T follicular helper cell (primary cell): ENCODE measurements at places on chromosomes 3 and 15.

- DNase-seq, result no peak
Observed at GRCh38 chr15:62165104-62165792, at the start of gene C2CD4B. Gene C2CD4B (minus strand): TSS chr15:62165285. CDS start chr15:62164984, 301 bp downstream.

DNA sequence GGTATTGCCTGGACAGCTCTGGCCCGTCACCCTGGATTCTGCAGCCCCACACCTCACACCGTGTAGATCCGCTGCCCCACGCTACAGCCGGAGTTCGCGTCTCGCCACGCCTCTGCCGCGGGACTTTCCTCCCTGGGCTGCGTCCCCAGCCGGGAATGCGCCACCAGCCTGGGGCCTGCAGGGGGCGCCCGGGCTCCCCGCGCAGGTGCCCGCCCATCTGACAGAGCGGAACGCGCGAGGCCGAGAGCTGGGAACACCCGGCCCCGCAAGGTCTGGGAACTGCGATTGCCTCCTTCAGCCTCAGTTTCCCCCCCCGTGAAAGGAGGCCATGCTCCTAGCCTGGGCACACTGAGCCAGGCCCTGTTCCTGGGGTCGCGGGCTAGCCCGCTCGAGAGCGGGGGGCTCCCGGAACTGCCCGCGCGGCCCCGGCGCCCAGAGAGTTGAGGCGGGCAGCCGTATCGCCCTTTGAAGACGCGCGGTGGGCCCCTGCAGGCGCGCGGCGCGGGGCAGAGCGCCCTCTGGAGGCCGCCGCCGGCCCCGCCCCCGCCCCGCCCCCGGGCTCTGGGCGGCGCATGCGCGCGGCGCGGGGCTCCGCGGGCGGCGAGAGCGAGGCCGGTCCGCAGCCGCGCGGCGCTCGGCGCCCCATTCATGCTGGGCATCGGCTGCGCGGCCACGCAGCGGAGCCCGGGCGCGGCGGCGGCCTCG, at the start of gene PLXNA1:
TSS of gene PLXNA1 (plus strand) at position 645 of the 705 bp plus-strand sequence. CDS start 5,479 bp downstream, outside the sequence.
- DNase-seq, result peak; percentile 83

GRCh38 chr3:113514265-113514769, 639 bp downstream of the SPICE1 start:
- no peak for DNase-seq

- DNase-seq, result no peak
Observed at GRCh38 chr3:60696428-60697125, 554.7 kb downstream of the FHIT start.

DNA sequence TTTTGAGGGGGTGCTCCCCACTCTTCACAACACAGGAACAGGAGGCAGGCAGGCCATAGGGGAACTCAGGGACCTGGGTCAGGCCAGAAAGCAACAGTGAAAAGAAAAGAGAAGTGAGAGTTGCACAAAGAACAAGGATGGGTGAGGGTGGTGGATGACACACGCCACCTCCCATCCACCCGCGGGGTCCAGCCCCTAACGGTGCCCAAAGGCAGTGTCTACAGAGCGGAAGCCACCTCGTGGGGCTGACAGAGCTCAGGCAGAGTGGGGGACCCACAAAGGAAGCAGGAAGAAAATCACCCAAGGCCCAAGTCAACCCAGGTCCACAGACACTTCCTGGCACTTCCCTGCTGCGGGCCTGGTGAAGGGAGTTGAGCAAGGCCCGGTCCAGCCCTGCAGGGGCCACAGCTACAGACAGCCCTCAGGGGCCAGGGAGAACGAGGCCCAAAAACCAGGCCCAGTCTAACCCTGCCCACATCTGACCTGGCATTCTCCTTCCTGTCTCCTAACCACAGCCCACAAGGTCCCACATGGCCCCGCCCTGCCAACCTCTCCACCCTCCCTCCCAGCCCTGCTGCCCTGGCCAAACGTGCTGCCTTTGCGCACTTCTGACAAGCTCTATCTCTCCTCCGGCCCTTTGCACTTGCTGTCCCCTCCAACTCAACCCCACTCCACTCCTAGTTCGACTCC, 5.9 kb downstream of the NUP210 start:
- DNase-seq, result peak; percentile 43

DNA sequence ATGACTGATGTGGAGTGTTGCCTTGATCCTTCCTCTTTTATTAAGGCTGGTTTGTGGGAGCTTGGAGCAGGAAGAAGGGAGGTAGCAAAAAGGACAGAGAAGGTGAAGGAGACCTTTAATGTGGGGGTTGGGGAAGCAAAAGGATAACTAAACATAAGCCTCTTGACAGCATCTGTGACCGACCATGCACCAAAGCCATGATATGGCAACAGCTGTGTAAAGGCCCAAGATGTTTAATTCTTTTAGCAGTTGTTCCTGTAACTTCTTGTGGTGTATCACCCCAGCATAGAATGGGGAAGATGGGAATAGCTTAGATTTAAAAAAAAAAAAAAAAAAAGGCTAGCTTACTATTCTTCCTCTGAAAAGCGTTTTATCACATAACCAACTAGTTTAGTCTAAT, 194.7 kb downstream of the KLHL25 start:
- no peak for DNase-seq

DNA sequence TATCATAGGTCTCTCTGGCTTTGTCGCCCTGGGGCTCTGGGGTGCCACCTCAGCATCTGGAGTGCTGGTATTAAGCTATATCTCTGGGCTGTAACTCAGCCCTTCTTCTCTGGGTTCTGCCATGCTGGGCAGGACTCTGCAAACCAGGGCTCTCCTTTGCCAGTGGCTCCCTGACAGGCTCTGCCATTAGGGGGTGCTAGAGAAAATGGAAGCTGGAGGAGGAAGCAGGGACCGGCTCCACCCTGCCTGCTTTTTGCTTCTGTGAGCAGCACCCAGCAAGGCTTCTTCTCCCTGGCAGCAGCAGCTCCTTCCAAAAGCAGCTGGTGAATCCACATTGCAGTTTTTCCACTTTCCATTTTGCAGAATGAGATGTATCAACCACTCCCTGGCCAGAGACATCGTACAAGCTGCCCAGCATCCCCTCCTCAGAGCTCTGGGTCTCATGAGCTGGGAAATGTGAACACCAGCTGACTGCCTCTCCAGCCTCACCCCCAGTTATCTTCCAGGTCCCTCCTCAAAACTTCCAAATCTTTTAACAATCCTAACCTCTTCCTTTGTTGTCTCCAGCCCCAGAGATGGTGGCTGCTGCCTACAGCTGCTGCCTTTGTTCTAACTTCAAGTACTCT, 165.0 kb downstream of the ABHD5 start:
- no peak for DNase-seq

- DNase-seq, result no peak
Observed at GRCh38 chr15:40762919-40763800, 708 bp upstream of the GCHFR start.

DNA sequence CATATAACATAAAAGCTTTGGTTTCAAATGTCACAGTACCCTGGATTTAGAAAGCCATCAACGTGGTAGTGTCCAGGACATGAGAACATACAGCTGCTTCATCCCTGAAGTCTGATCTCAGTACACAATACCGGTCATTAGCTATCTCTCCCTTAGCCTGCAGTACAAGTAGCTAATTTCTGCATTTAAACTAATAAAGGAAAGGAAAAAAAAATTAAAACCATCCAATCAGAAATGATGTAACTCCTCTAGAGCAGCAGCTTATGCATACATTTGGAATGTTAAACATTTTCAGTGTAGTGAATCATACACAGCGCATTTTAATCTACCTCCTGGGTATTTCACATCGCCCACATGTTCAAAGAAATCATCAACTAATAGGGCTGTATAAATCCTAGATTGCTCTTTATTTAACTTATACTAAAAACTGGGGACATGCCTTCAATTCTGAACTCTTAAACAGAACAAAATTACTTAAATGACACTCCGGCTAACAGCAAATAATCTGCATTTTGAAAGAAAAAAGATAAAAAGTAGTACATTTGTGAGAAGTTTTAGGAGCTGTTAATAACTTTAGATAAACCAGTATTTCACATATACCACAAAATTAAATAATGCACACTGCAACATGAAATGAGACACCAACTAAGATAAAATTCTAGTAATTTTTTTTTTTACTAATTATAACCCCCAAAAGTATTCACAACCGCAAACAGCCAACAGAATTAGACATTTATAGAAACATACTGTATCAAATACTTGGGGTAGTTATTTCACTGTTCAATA, 3.7 kb downstream of the IGF2BP2 start:
- no peak for DNase-seq

DNA sequence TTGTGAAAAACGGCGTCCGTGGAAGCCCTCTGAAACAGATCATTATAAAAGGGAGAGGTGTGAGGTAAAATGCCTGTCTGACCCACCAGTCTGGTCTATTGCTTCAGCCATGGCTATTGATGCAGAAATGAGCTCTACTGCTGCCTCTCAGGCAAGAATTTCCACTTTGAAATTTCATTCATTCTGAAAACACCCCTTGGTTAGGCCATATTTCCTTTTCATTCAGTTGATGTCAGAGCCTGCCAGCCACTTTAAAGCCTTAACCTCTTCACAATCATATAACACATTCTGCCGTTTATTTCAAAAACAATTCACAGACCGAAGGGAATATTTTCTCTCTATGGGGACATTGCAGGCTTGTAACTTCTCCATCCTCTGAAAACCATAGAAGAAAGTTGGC, 71.9 kb downstream of the FOXB1 start:
- DNase-seq, result no peak
